Activated naive CD4-positive, alpha-beta T cell treated with anti-CD3 and anti-CD28 coated beads, Interleukin-2, amount 50 U/mL, for 72 hours (primary cell): ENCODE measurements at places on chromosomes 5 and 9.

DNA sequence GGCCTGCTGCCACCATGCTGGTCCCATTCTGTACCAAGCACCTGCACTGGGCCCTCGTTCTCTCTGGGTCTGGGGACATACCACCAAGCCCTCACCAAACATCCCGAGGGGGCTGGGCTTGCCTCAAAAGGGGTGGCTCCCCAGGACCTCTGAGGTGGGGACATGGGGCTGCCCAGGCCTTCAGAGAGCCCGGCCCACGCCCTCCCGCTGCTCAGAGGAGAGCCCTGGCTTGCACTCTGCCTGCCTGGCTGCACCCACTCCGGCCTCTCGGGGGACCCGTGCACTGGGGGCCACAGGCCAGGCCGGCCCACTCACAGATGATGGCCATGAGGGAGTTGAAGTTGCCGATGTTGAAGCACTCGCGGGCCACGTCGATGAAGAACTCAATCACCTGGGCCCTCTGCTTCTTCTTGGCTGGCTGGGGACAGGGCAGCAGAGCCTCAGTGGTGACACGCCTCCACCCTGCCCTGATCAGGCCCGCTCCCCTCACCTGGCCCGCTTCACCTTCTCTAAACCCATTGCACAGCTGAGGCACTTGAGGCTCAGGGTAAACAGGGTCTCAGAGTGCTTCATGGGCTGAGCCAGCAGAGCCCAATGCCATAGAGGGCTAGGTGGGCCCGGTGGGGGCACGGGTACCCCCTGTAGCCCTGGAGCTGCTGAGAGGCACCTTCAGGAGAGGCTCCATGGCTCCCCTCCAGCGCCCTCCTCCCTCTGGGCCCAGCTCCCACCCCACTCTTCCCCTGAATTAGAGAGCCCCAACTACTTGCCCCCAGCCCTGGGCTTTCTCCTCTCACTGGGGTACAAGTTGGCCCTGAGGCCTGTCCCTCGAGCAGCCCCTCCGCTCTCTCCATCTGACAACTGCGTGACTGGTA is 47.7 kb upstream of the RNF130 start:
- DNase-seq: peak; percentile 51

DNA sequence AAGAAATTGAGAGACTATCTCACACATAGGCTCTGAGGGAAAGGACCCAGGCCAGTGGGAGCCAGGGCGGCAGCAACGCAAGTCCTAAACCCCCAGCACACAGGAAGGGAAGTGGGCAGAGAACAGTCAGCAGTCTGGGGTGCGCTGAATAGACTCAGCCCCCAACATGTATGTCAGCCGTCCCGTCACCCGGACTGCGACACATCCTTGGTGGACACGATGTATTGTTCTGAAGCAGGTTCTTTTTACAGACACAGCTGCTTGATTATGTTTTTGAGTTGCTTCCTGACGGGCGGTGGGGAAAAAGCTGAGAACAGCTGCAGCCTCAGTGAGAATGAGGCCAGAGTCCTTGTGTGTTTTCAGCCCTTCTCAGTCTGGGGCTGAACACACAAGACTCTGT is 64.1 kb upstream of the CXCL14 start:
- DNase-seq: no peak

DNA sequence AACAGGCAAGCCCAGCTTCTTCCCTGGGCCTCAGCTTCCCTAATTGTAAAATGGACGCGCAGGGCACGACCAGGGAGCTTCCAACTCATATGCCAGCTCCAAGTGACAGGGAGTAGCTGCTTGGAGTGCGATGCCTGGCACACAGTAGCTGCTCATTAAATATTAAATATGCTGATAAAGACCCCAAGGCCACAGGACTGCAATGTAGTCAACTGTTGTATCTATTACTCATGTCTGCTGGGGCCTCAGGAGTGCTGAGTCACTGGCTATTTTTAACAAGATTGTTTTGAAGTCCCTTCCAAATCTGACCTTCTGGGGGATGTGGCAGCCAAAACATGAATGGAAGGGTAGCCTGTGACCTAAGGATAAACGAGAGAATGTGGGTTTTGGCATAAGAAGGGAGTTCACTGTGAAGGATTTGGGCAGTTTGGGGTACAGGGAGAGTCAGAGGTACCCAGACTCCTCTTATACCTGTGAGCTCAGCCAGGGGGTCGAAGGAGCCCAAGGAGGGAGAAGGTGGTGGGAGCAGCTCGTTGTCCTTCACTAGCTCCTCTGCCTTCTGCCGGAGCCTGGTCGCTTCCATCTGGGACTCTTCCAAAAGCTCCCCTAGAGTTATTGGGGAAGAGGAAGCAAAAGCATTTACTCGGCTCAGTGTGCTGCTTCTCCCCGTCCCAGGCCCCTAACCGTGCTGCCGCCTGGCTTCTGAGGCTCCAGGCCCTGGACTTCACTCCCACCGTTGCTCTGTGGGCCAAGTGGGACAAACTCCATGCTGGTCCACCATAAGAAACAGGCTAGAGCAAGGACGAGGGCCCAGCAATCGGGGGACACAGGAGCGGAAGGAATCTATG is 17.5 kb downstream of the TNIP1 start:
- no peak for DNase-seq

DNA sequence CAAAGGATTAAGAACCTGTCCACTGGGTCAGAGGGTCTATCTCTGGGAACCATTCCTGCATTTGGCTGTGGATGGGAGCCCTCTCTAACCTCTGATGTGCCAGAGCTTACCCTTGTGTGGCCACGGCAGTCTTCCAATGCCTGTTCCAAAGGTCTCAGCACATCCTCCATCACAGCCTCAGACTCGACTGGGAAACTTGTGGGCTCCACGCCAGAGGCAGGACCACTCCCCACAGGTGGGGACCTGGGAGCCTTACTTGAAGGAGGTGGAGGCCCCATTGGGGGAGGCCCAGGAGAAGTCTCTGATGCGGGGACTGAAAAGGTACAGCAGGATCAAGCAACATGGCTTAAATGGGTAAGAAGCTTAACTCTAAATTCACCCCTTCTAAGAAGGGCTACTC is 4.4 kb downstream of the EIF4EBP3 start:
- DNase-seq: no peak

GRCh38 chr9:6671416-6671815 is 25.9 kb upstream of the GLDC start:
- no peak for DNase-seq

- DNase-seq: no peak
These were observed 407.7 kb downstream of the SPOCK1 start for GRCh38 chr5:137091472-137091871.

GRCh38 chr5:171537923-171538537 is 118.6 kb downstream of the FGF18 start:
- DNase-seq: no peak

DNA sequence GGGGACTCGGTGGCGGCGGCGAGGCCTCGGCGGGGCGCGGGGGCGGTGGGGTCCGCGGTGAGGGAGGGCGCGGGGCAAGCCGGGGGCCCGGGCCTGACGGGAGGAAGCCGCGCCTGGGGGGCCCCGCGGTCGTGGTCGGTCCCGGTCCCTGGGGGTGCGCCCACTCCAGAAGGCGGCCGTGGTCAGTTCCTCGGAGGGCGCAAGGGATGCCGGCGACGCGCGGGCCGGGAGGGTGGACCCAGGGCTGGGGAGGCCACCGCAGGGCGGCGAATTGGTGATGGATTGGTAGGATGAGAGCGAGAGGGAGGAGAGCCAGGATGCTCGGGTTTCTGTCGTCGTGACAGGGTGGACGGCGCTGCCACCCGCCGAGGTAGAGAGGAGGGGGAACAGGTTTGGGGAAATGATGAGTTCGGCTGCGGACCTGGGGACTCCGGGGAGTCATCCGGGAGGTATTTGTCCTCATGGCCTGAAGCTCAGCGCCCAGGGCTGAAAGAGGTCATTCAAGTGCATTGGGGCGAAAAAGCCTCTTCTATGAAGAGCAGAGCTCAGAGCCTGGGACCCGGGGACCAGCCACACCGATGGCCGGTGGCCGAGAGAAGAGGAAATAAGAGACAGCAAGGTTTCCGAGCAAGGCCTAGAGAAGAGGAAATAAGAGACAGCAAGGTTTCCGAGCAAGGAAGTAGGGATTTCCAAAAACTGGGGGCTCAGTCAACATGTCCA is 557 bp downstream of the GNG10 start:
- DNase-seq: peak; percentile 38

GRCh38 chr9:133880851-133881661 is 111.1 kb downstream of the VAV2 start:
- no peak for DNase-seq
